Mesothelial cell of epicardium (in vitro differentiated cells): ENCODE measurements at places on chromosomes 16 and 17. TPM values are rescaled to one million over a fixed set of nuclear protein-coding genes. Genes with fewer than 3 reads are reported as not detected.

DNA sequence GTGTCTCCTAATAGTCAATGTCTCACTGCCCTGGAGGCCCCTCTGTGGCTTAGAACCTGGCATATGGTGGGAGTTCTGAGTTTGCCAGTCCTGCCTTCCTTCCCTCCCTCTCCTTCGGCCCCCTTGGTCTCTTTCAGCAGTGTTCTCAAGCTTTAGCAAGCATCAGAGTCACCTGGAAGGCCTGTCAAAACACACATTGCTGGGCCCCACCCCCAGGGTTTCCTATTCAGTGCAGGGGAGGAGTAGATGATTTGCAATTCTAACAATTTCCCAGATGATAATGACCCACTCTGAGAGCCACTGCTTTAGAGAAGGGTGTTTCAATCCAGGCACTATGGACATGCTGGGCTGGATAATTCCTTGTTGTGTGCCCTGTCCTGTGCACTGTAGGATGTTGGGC lies 26.4 kb upstream of the TMEM220 start:
- H3K27ac ChIP-seq = no peak overlapping the region
- DNase-seq = no peak
- H3K4me3 ChIP-seq = no peak overlapping the region
- H3K36me3 ChIP-seq = no peaks in the 10 kb centered on the region
- H3K4me1 ChIP-seq = peaks cover 5% of the 10 kb centered on the region

- no peak overlapping the region for H3K4me3 ChIP-seq
- H3K27me3 ChIP-seq = no peaks in the 10 kb centered on the region
- DNase-seq = peak; percentile 16
- H3K36me3 ChIP-seq = no peaks in the 10 kb centered on the region
These were observed 218.5 kb upstream of the GSE1 start for GRCh38 chr16:85394456-85395206.

- H3K4me1 ChIP-seq = peaks cover 28% of the 10 kb centered on the region
- no peaks in the 10 kb centered on the region for H3K36me3 ChIP-seq
- no peak overlapping the region for H3K27ac ChIP-seq
- H3K27me3 ChIP-seq = no peaks in the 10 kb centered on the region
- DNase-seq = no peak
- no peak overlapping the region for H3K4me3 ChIP-seq
These were observed 4.1 kb downstream of the KRT31 start for GRCh38 chr17:41393294-41393693.

- no peaks in the 10 kb centered on the region for H3K27me3 ChIP-seq
- no peak overlapping the region for H3K27ac ChIP-seq
- DNase-seq = no peak
- H3K4me3 ChIP-seq = no peak overlapping the region
These were observed 152.1 kb downstream of the AXIN2 start for GRCh38 chr17:65409381-65409780.

DNA sequence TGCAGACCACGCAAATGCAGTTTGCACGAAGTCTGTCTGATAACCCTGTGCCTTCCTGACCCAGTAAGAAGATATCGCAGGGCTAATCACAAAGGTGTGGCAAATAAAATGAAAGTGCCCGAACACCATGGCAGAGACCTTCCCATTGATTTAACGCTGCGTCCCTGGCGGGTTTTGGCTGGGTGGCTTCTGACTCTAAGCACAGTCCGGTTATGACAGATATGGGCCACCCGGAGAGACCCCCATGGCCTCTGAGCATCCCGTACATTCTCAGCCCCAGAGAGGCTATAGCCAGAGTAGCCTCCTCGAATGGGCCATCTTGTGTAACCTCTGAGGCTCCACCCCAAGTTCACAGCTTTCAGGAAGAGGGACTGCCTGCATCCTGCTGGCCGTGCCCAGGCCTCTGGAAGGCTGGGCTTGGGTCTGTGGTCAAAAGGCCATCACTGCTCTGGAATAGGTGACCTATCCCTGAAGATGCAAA lies 5.5 kb downstream of the FOXC2 start:
- peaks cover 46% of the 10 kb centered on the region for H3K4me1 ChIP-seq
- H3K4me3 ChIP-seq = no peak overlapping the region
- DNase-seq = no peak
- peaks cover 6% of the 10 kb centered on the region for H3K36me3 ChIP-seq
- H3K27me3 ChIP-seq = peaks cover 78% of the 10 kb centered on the region

DNA sequence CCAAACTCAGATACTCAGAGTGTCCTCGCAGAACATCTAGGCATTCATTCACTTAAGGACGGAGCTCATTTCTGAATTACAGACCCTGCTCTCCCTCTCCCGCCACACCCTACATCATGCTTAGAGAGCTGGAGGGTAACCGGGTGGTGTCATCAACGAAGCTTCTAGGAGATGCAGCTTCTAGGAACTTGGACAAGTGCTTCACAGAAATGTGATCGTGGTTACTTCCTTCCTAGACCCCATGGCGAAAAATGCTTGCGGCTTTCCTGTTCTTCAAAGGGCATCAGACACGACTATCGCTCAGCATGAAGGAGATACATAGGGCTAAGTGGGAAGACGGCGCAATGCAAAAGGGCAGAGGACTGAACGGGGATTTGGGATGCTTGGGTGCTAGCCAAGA lies 126.8 kb downstream of the ZFHX3 start:
- H3K27ac ChIP-seq = peak overlapping the region; percentile 84
- H3K4me3 ChIP-seq = no peak overlapping the region
- DNase-seq = no peak
- no peaks in the 10 kb centered on the region for H3K27me3 ChIP-seq
- H3K36me3 ChIP-seq = peaks cover 8% of the 10 kb centered on the region
- H3K4me1 ChIP-seq = peaks cover 35% of the 10 kb centered on the region

DNA sequence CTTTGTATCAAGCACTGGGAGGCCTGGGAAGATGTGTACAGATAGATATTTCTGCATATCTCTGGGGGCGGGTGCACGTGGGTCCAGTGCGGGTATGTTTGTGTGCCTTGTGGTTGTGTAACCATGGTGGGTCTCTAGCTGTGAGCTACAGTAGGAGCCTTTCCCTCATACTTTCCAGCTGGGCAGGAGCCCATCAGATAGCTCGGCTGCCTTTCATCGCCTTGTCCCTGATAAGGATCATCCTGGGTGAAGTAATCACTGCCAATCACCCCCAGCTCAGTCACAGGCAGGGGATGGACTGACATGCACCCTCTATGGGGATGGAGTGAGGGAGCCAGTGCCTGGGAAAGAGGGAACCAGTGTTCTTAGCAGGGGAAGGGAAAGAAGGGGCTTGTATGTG lies 3.2 kb upstream of the SCRN2 start:
- peaks cover 2% of the 10 kb centered on the region for H3K27me3 ChIP-seq
- H3K36me3 ChIP-seq = no peaks in the 10 kb centered on the region
- no peak for DNase-seq
- no peak overlapping the region for H3K4me3 ChIP-seq
- peaks cover 82% of the 10 kb centered on the region for H3K4me1 ChIP-seq
- peak overlapping the region; percentile 60 for H3K27ac ChIP-seq

DNA sequence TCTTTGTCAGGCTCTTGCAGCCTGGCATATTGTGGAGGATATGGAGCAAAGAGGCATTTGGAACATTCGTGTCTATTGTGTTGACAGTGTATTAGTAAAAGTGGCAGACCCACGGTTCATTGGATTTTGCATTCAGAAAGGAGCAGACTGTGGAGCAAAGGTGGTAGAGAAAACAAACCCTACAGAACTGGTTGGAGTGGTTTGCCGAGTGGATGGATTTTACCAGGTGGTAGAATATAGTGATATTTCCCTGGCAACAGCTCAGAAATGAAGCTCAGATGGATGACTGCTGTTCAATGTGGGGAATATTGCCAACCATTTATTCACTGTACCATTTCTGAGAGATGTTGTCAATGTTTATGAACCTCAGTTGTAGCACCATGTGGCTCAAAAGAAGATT lies 44.5 kb downstream of the EFCAB13 start:
- DNase-seq = no peak
- H3K36me3 ChIP-seq = peaks cover 10% of the 10 kb centered on the region
- H3K27ac ChIP-seq = no peak overlapping the region
- H3K4me3 ChIP-seq = no peak overlapping the region
- peaks cover 8% of the 10 kb centered on the region for H3K4me1 ChIP-seq

- DNase-seq = no peak
- H3K4me1 ChIP-seq = no peaks in the 10 kb centered on the region
- no peaks in the 10 kb centered on the region for H3K36me3 ChIP-seq
These were observed 27.7 kb downstream of the DHRS7C start for GRCh38 chr17:9763643-9764042.

GRCh38 chr16:88195269-88195705 lies 187.5 kb upstream of the ZNF469 start:
- H3K27me3 ChIP-seq = no peaks in the 10 kb centered on the region
- DNase-seq = no peak
- no peak overlapping the region for H3K4me3 ChIP-seq

Gene SPN
- 0.38 to 0.63 TPM (median 0.57 TPM) in 3 replicates for total RNA-seq

Gene MT1X
- total RNA-seq = 6.8 to 8.9 TPM (median 7.1 TPM) in 3 replicates
